ENCODE measurements at places on chromosomes 3 and 15. TPM values are rescaled to one million over a fixed set of nuclear protein-coding genes. Genes with fewer than 3 reads are reported as not detected.

GRCh38 chr3:153111016-153111415 lies 51.0 kb upstream of the RAP2B start:
- DNase-seq: no peak

GRCh38 chr3:132679911-132680310 lies 19.8 kb downstream of the UBA5 start:
- DNase-seq: no peak

DNA sequence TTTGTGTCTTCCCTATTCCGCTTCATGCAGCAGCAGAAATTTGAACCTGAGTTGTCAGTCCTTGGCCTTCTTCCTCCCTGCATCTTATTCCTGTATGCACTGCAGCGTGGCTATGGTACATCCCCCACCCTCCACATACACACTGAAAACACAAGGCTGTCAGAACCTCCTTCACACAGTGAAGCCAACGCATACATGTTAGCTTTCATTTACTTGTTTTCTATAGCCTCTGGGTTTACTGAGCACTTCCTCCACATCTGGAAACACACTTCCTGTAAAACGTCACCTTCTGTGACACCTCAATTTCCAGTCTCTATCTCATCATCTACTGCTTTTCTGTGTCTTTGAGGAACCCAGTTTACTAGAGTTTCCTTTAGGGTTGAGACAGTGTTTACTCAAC lies 47.0 kb downstream of the SUSD5 start:
- no peak for DNase-seq

DNA sequence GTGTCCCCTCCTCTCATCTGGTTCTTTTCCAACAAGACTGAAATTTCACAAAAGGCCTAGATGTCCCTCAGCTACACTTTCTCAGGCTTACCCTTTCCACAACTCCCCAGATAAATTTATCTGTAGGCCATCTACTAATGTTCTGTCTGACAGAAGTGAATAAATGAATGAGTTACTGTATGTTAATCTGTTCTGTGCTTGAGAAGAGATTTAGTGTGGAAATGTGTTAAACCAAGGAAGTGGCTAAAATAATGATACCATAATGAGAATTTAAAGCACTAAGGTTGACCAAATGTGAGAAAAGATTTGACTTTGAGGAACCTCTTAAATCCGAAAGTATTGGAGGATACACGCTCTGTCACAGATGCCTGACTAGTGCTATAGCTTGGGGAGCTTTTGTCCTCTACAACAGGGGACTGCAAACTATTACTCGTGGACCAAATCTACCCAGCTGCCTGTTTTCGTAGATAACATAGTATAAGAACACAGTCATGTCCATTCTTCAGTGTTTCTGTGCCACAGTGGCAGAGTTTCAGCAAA lies 74.8 kb upstream of the P2RY1 start:
- no peak for DNase-seq

DNA sequence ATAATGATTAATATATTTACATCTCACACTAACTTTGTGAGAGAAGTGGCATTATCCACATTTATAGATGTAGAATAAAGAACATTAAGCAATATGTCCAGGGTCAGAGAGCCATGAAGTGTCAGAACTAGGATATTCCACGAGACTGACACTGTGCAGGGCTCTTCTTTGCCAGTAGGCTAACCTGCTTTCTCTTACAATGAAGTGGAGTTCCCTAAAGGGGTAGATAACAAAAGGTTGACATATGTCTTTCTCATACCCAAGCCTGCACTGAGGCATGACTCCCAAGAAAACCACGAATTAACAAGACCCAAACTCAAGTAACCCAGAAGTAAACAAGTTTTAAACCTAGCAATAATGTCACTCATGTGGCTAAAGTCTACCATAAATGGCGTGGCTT lies 191.5 kb upstream of the SLC2A2 start:
- DNase-seq: no peak

- DNase-seq: no peak
Measured at GRCh38 chr15:32134842-32135241, 104.5 kb downstream of the CHRNA7 start.

GRCh38 chr15:67700023-67700422 lies 125.3 kb upstream of the SKOR1 start:
- no peak for DNase-seq

DNA sequence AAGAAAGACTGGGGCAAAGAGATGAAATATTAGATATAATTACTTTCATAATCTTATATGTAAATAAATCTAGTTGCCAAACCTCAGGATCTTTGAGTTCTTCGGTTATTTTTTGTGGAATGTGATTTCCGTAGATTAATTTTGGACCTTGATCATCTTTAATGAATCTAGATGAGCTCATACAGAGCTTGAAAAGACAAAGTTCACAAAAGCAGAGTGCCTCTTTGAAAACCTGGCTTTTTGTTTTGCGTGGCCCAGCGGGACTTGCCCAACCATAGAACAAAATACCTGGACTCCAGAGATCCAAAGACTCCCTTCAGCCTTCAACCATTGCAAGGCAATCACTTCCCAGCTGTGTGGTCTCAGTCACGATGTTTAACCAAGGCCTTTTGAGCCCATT lies 54.8 kb upstream of the CHST2 start:
- no peak for DNase-seq

GRCh38 chr3:149596134-149596770 lies 61.6 kb downstream of the WWTR1 start:
- no peak for DNase-seq

DNA sequence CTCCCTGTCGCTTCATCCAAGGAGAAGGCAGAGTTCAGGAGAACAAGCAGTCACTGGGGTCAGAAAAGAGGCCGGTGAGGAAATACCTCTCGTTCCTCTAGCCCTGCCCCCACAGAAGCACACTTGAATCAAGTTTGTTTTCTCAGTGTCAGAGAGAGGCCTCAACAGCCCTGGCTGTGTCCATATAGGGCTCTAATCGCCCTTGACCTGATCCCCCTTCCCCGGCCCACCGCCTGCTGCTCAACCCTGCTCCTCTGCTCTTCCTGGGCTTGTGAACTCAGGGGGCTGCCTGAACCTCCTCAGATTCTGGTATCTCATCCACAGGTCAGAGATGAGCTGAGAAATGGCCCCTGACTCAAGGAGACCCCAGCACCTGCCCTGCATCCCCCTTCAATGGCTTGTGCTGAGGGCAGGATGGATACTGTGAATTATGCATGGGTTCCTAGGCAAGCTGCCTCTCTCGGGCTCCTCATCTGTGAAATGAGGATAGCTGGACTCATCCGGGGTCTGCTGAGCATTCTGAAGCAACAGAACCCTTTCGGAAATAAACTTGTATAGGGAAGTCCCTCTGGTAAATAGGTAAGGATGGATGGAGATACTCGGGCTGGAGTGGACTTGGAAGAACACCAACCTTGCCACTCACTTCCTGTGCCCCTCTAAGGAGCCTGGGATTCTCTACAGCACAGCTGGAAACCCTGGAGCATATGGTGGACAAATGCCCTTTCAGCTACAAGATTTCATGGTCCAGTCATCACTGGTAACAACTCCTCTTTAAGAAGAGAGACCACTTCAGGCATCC lies 147.5 kb downstream of the STT3B start:
- no peak for DNase-seq

DNA sequence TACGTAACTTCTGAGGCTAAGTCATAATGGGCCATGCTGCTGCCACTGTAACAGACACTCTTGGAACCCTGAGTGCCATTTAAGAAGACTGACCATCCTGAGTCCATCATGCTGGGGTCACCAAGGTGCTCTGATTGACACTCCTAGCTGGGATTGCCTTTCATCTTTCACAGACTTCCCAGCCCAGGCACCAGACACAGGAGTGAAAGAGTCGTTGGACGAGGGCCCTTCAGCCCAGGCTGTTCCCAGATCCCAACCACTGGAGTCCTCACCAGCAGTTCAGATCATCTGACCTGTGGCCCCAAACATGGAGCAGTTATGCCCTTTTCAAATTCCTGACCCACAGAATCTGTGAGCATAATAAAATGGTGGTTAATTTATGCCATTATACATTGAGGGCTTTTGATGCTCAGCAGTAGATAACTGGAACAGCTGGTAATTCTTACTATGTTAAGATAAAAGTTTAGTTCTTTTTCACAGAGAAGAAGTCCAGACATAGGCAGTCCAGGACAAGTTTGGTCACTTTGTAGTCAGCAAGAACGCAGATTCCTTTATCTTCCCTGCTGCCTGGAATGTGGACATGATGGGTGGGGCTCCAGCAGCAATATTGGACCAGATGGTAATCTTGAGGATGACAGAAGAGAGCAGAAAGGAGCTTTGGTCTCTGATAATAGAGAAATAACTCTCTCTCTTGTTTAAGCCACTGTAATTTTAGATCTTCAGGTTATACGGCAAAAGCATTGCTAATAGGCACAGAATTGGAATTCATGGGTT lies 7.3 kb upstream of the EHD4 start:
- DNase-seq: no peak

DNA sequence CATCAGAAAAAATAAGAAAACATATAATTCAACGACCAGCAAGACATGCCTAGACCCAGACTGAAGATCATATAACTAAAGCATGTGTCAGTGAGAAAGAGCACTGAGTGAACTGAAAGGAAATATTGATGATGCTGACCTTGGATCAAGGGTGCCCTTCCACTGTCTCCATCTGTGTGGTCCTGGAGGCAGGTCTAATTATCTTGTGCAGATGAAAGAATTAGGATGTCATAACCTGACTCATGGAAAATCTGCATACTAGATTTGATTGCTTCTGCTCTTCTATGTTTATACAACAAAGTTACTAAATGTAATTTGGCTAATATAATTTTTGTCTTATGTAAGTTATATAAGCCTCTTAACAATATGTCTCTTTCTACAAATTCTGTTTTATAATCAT lies 264.6 kb upstream of the TGFBR2 start:
- no peak for DNase-seq

- DNase-seq: no peak
Measured at GRCh38 chr15:99955532-99955931, 222.3 kb upstream of the LYSMD4 start.

- no peak for DNase-seq
Measured at GRCh38 chr3:136612512-136612911, 139.7 kb downstream of the STAG1 start.

- no peak for DNase-seq
Measured at GRCh38 chr3:180973543-180973942, 16.0 kb downstream of the DNAJC19 start.

- no peak for DNase-seq
Measured at GRCh38 chr3:72127844-72128243, 342.9 kb upstream of the PROK2 start.

- no peak for DNase-seq
Measured at GRCh38 chr3:164806188-164806587, 272.1 kb downstream of the SI start.

- DNase-seq: no peak
Measured at GRCh38 chr15:101496198-101496986, 6.9 kb upstream of the PCSK6 start.

- DNase-seq: no peak
Measured at GRCh38 chr3:195274259-195274966, 3.5 kb upstream of the XXYLT1 start.

DNA sequence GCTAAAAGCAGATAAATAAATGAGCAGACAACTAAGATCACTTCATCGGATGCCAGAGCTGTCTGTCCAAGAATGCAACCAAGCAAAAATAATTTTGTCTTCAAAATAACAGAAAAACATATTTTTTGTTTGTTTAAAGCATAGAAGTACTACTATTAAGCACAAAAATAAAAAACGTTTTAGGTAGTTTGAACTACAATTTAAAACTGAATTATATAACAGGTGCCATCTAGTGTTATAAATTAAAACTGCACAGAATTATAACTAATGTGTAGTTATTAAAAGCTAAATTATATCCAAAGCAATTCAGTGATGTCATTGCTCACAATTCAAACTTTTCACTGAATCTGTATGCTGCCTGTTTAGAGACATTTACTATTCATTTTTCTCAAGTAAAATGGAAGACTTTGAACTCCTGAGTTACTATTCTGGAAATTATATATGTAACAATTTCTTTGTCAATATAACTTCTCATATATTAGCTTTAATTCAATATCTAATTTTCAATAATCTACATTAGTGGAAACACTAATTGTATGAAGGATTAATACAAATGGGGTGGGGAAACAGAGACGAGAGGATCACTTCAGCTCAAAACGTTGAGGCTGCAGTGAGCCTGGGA lies 29.5 kb downstream of the LINS1 start:
- peak; percentile 19 for DNase-seq

DNA sequence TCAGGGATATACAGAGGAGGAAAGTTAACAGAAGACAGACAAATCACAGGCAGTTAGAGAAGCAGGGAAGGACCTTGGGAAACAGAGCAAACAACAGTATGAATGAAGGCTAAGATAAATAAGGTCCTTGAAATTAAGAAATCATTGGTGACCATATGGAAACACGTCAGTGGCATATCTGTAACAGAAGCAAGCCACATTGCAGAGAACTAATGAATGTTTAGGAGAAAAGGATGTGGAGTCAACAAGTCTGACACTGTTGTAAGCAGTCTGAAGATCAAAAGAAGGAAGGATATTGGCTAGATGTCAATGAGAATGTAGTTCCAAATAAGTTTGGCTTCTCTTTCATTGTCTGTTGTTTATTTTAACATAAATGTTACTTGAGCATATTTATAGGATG lies 542.4 kb downstream of the UNC13C start:
- no peak for DNase-seq

- no peak for DNase-seq
Measured at GRCh38 chr15:39336926-39337325, 244.0 kb upstream of the THBS1 start.

- DNase-seq: no peak
Measured at GRCh38 chr3:129518038-129518561, 10.3 kb upstream of the RHO start.

- DNase-seq: no peak
Measured at GRCh38 chr3:168155303-168155702, 59.6 kb upstream of the GOLIM4 start.

GRCh38 chr3:63477494-63478129 lies 174.9 kb upstream of the SNTN start:
- no peak for DNase-seq

CAND2 gene
- polyA plus RNA-seq: 40.8 TPM

CTXN2 gene
- not detected for polyA plus RNA-seq

GPR176 gene
- 5.4 TPM for polyA plus RNA-seq

CACNA1D gene
- 7.5 TPM for polyA plus RNA-seq

PLA1A gene
- polyA plus RNA-seq: 0.22 TPM

SNTN gene
- polyA plus RNA-seq: not detected

SLC6A20 gene
- polyA plus RNA-seq: 0.26 TPM

CFAP100 gene
- 0.97 TPM for polyA plus RNA-seq

ZNF620 gene
- polyA plus RNA-seq: not detected

LRRN1 gene
- polyA plus RNA-seq: 83.0 TPM

ZNF717 gene
- polyA plus RNA-seq: 9.7 TPM

Data from muscle of arm (tissue), 14 donors.